Amniotic stem cell (primary cell): ENCODE measurements at places on chromosomes 16 and 17.

GRCh38 chr17:77724876-77725615, 233.5 kb upstream of the TNRC6C start:
- DNase-seq, result no peak

DNA sequence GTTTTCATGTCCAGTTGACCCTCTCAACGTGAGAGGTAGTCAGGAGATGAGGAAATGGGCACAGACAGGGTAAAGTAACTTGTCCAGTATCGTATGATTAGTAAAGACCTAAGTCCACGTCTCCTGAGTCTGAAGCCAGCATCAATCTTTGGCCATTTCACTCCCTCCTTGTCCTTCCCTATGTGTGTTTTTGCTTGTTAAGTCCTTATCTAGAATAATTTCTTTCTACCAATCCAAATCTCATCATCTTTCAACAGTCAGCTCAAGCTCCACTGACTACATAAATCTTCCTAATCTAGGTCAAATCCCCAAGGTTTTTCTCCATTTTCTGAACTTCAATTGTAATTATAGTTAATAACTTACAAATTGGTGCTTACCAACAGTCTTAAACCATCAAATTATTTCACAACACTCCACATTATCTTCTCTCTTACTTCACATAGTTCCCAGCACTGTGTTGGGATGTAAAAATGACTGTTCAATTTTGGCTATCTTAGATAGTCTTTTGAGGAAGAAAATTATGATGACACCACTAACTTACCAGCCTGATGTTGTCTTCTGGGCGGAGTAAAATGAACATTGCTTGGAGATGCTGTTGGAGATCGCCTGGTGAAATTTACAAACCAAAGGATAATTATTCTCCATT, 72.3 kb upstream of the CORO6 start:
- DNase-seq, result no peak

GRCh38 chr16:88013766-88014251, 62.6 kb downstream of the BANP start:
- DNase-seq, result no peak

- no peak for DNase-seq
Observed at GRCh38 chr16:84888450-84888849, 68.7 kb downstream of the CRISPLD2 start.

- no peak for DNase-seq
Observed at GRCh38 chr17:1939981-1940809, 84.9 kb downstream of the RTN4RL1 start.

- DNase-seq, result no peak
Observed at GRCh38 chr16:46914556-46915201, 30.5 kb downstream of the GPT2 start.

GRCh38 chr16:47316442-47317015, 144.3 kb downstream of the ITFG1 start:
- no peak for DNase-seq

DNA sequence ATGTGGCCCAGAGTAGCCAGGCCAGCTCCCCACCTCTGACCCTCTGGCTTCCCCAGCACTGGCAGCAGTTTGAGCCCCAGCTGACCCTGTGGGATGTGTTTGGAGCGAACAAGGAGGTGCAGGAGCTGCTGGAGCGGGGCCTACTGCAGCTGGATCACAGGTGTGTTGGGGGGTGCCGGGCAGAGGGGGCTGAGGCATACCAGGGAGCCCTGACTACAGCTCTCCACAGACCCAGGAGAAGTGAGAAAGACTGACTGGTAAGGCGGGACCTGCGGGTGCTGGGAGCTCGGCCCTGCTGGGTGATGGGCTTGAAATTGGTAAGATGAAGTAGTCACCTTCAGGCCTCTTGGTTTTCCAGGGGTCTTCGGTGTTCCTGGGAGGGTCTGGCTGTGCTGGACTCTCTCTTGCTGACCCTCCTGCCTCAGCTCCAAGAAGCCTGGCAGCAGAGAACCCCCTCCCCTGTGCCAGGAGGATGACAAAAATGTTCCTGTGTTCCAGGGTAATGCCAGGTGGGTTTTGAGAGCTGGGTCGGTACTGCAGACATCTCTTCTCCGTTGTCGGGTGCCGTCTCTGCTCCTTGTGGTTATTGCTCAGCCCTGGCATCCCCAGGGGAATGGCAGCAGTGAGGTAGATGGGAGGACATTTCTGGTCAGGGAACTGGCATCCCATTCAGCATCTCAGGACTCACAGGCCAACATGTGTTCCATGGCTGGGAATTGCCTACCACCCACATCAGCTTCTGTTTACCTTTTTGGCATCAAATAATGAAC, 5.9 kb downstream of the RSAD1 start:
- DNase-seq, result no peak

DNA sequence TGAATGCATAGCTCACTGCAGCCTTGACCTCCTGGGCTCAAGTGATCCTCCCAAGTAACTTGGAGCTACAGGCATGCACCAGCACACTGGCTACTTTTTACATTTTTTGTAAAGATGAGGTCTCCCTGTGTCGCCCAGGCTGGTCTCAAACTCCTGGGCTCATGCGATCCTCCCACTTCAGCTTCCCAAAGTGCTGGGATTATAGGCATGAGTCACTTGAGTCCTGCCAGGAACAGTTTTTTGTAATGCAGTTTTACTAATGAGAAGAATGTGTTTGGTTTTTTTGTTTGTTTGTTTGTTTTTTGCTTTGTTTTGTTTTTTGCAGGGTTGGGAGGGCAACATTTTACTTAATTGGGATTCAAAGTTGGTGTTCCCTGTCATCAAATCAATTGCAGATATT, 22.2 kb downstream of the SOST start:
- DNase-seq, result no peak

DNA sequence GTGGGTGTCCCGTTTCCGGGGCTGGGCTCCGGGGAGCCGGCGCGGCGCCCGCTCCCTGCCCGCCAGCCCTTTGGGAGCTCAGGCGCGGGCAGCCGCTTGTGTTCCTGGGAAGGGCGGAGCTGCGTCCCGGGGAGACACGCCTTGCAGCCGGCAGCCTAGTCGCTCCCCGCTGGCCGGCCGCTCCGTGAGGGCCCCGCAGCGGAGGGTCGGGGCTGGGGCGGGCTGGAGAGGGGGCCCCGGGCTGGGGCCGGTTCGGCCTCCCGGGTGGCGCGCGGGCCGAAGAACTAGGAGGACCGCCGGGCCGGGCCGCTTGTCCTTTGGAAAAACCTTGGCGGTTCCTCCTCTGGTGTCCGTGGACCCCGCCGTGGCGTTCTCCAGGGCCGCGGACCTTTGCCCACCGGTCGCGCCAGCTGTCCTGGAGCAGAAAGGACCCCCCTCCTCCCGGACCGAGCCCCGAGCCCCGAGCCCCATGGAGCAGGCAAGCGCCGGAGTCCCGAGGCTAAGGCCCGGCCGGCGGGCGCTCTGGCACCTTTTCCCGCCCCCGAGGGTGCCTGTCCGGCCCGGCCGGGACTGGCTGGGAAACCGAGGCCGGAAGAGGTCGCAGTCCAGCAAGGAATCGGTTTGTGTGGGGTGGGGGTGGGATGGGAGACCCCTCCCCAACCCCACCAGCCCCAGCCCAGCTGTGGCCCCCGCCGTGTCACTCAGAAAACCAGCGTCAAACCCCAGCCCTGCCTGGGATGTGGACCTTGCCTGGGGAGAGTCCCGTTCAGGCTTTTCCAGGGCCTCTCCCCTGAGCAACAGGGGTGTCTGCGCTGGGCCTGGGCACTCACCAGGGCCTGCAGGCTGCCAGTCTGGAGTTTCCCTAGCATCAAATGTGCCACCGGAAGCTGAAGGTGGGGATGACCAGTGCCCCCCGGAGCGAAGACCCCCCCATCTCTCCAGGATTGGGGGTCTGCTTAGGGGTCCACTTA, 6.8 kb upstream of the TBC1D3B start:
- DNase-seq, result peak; percentile 80

DNA sequence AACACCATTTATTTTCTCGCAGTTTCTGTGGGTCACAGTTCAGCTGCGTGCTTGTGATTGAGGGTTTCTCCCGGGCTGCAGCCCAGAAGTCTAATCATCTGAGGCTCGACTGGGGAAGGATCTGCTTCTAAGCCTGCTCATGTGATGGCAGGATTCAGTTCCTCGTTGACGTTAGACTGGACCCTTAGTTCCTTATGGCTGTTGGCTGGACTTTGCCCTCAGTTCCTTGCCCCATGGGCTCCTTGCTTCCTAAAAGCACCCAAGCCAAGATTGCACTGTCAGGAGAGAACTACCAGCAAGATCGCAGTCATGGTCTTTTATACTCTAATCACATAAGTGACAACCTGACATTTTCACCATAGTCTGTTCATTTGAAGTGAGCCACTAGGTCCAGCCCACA, 250.0 kb downstream of the PRKCA start:
- no peak for DNase-seq

DNA sequence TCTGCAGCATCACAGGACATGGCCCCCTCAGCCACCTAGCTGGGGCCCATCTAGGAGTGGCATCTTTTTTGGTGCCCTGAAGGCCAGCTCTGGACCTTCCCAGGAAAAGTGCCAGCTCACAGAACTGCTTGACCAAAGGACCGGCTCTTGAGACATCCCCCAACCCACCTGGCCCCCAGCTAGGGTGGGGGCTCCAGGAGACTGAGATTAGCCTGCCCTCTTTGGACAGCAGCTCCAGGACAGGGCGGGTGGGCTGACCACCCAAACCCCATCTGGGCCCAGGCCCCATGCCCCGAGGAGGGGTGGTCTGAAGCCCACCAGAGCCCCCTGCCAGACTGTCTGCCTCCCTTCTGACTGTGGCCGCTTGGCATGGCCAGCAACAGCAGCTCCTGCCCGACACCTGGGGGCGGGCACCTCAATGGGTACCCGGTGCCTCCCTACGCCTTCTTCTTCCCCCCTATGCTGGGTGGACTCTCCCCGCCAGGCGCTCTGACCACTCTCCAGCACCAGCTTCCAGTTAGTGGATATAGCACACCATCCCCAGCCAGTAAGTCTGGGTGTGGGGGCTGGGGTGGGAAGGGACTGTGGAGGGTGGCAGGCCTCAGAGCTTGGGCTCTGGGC, 22.0 kb downstream of the RARA start:
- DNase-seq, result no peak

DNA sequence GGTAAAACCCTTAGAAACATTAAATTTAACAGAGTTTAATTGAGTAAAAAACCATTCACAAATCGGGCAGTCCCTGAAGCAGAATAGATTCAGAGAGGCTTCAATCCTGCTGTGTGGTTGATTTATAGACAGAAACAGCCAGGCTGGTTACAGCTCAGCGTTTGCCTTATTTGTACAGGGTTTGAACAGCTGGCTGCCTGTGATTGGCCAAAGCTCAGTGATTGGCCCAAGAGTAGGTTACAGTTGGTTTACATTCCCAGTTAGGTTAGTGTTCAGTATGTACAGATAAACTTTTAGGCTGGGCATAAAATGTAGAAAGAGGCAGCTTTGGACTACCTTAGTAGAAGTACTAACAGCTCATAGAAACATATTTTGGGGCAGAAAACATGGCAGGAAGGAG, 210.4 kb upstream of the ELAC2 start:
- no peak for DNase-seq

DNA sequence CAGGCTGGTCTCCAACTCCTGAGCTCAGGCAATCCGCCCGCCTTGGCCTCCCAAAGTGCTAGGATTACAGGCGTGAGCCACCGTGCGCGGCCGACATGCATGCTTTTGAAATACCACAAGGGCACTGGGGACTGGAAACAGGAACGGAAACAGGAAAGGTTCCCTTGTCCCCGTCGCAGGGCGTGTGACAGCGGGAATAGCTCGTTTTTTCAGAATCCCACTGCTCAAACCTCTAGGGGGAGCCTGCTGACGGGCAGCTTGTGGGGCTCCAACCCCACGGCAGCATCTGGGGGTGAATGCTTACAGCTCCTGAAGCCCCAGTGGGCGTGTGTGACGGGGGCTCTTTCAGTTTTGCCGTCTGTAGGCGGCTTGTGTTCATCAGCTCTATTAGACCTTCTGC, 18.8 kb upstream of the ASGR2 start:
- DNase-seq, result no peak

DNA sequence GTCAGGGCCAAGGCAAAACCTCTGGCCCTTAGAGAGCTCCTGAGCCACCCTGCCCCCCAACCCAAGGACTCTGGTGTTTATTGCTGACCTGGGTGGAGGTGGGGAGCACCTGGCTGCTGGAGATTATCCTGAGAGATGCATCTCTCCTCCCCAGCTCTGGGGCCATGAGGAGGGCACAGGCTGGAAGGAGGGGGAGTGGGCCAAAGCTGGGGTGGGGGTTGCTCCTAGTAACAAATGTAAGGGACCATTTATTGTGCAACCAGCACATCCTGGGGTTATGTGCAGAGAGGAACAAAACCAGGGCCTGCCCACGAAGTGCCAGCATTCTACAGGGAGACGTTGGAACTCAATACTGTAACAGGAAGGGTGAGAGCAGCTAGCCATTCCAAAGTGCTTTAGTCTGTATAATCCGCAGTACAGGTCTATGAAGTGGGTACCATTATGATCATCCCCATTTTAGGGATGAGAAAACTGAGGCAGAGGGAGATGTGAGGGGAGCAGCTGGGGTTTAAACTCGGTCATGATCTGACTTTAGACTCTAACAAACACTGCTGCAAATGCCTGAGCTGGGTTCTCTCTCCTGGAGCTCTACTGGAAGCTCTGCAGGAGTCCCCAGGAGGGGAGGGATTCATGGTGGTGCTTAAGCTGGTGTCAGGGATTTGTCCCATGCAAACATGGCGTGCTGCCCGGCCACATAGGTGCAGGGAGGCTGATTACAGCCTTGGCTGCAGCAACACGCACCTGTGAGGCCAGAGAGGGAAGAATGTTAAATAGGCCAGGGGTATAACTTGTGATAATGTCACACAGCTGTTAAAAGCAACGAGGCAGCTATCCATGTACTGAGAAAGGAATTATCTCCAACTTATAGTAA, 1.4 kb upstream of the RHBDF2 start:
- no peak for DNase-seq

- no peak for DNase-seq
Observed at GRCh38 chr17:74742153-74742515, 5.1 kb downstream of the RAB37 start.

GRCh38 chr17:42673885-42674754, 2.7 kb downstream of the PLEKHH3 start:
- DNase-seq, result no peak

DNA sequence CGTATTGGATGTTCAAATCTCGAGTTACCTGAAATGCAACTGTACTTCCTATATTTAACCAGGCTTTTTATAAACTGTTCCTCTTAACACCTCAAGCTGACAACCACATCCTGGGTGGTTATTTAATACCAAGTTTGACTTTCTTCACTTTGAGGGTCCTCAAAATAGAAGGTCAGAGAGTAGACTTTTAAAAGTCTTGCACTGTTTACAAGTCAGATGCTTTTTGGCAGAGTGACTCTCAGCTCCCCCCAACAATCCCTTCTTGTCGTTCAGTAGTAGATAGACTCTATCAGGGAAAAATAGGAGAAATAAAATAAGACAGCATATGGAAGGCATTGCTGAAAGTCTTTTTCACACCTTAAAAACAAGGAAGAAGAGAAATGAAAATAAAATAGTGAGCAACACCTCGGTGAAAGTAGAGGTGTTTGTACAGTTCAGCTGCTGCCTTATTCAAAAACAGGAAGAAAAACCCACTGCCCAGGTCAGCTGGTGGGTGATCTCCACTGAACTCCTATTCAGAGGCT, 650.4 kb downstream of the WWOX start:
- DNase-seq, result no peak

GRCh38 chr16:50151756-50152155, 1.4 kb upstream of the TENT4B start:
- no peak for DNase-seq
